NCI-H510A treated with DMSO at 0.1 percent for 48 hours (cell line): ENCODE measurements at places on chromosomes 3 and 15.

- DNase-seq: no peak
Measured at GRCh38 chr3:143951351-143951971, 20.2 kb upstream of the DIPK2A start.

- DNase-seq: no peak
Measured at GRCh38 chr15:74783808-74784175, 1.9 kb downstream of the CSK start.

- no peak for DNase-seq
Measured at GRCh38 chr15:59699810-59700431, 10.8 kb upstream of the BNIP2 start.

- no peak for DNase-seq
Measured at GRCh38 chr15:99454941-99455788, 110.6 kb upstream of the MEF2A start.

DNA sequence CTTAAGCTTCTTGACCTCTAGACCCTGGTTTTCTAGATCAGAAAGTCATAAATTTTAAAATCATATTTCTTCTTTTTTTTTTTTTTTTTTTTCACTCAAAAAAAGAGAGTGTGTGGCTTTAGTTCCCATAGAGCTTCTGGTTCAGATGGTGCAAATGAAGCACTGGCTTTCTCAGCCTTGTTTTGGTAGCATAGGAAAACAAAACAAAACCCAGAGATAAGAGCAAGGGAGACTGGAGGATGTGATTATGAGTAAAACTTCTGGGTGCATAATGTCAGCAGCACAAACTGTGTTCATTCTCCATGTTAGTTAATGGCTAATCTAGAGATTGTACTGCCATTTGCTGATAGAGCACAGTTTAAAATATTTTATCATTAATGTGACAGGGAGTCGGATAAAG lies 55.4 kb downstream of the RARB start:
- no peak for DNase-seq

DNA sequence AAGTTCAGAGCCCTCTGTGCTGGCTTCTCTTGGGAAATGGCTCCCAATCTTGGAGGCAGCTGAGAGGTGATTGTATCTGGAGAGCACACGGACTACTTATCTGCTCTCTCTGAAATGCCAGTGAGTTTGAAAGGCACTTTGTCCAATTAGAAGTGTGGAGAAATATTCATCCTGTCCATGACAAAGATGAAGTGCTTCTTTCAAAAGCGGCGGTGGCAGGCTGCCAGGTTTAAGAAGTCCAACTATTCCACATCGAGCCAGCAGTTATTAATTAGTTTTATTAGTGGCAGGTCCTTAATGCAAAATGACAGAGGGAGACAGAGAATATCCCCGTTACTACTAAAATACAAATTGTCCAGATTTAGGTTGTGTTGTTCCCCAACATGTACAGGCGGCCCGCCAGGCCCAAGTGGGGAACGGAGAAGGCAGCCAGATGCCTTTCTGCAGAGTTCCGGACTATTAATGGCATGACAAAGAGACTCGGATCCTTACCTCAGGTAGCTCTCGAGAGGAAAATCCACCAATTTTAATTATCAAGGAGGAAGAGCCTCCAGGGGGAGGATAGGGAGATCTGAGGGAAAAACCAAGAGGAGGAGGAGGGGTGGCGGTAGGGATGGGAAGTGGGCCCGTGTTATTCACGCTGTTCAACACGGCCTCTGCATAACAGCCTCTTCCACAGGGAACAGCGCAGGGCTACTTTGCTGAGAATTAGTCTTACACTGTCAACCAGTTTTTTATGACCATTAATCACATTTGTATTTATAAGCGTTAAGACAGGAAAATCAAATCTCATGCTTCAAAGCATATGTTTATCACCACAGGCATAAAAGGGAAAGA lies 42.0 kb downstream of the RORA start:
- peak; percentile 48 for DNase-seq

DNA sequence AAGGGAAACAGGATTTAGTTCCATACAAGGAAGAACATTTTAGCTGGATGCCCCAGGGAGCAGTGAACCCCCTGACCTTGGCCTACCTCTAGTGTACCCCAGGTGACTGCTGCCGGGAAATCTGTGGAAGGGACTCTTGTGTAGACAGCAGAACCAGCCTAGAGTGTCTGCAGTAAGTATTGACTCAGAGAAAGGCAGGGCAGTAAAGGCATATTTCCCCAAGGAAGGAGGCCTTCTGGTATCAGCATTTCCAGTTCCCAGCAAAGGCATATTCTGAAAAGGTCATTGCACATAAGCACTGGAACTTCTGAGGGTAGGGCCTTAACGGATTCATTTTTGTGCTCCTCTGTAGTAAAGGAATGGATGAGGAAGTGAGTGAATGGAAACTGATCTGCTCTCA lies 246.2 kb downstream of the FAM43A start:
- DNase-seq: no peak

DNA sequence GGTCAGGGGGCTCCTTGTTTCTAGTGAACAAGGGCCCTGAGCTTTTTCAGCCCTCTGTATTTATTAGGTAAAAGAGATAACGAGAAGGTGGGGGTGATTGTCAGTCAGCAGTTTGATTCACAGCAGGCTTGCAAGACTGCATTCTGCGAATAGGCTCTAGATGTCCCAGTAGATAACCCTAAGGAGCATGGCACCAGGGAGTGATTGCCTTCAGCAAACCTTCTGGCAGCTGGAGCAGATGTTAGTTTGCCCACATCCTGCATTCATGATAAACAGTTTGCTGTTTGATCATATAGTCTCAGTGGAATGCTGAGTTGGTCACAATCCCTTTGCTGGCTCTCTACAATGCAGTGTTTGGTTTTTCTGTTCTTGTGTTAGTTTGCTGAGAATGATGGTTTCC lies 161.3 kb upstream of the GADL1 start:
- no peak for DNase-seq

DNA sequence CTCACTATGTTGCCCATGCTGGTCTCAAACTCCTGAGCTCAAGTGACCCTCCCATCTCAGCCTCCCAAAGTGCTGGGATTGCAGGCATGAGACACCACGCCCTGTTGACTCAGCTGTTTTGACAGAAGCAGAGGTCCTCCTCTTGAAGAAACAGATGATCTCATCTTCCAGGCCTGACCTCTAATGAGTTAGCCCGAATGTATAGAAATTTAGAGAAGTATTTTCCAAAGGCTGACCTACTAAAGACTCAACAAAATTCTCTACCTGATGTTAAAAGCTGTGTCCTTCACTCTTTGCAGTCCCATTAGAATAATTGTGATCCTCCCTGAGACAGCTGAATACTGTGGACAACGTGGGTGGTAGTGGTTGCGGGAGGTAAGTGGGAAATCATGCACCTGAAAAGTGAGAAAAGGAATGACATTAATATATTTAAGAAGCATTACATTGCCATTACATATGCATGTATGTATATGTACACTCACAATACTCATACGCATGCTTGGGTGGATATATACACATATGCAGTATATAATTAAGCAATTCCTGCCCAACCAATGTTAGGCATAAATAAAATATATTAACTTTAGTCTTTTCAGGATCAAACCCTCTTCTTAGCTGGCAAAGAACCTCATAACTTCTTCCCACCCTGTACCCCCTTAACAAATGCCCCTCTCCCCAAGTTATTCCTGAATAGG lies 204.6 kb upstream of the NR2F2 start:
- no peak for DNase-seq

GRCh38 chr3:37953707-37954394 lies 36.7 kb upstream of the VILL start:
- no peak for DNase-seq

GRCh38 chr3:81326245-81326644 lies 435.2 kb downstream of the GBE1 start:
- no peak for DNase-seq

GRCh38 chr3:134988666-134989065 lies 193.6 kb downstream of the EPHB1 start:
- no peak for DNase-seq

DNA sequence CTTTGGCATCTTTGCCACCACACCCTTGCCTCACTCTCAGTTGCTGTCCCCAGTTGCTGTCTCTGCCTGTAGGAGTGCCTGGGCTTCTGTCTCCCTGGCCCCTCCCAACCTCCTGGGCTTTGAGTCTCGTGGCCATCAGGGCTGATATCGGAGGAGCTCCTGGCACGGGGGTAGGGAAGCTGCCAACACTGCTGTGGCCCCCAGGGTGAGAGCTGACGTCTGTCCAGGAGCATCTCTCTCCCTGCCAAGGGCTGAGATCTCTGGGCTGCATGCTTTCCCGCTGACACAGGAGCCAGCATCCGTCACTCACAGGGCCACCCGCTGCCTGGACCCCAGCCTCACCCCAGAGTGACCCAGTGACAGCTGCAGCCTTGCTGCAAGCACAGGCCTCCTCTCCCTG lies 47.4 kb downstream of the EXOG start:
- no peak for DNase-seq

DNA sequence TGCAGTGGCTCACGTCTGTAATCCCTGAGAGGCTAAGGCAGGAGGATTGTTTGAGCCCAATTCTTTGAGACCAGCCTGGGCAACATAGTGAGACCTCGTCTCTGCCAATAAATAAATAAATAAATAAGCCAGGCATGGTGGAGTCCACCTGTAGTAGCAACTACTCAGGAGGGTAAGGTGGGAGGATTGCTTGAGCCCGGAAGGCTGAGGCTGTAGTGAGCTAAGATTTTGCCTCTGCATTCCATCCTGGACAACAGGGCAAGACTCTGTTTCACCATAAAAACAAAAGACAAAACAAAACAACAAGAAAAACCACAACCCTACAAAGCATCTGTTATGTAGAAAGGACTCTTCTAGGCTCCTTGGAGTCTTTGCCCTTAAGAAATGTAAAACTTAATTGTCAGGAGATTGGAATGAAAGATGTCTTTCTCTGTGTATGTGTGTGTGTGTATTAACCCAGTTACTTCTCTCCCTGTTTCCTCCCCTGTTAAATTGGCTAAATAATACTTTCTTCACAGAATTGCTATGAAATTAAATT lies 9.5 kb downstream of the NECTIN3 start:
- no peak for DNase-seq

- no peak for DNase-seq
Measured at GRCh38 chr15:72229076-72229946, 1.7 kb downstream of the PKM start.

GRCh38 chr3:195411836-195412235 lies 31.0 kb downstream of the ACAP2 start:
- no peak for DNase-seq

DNA sequence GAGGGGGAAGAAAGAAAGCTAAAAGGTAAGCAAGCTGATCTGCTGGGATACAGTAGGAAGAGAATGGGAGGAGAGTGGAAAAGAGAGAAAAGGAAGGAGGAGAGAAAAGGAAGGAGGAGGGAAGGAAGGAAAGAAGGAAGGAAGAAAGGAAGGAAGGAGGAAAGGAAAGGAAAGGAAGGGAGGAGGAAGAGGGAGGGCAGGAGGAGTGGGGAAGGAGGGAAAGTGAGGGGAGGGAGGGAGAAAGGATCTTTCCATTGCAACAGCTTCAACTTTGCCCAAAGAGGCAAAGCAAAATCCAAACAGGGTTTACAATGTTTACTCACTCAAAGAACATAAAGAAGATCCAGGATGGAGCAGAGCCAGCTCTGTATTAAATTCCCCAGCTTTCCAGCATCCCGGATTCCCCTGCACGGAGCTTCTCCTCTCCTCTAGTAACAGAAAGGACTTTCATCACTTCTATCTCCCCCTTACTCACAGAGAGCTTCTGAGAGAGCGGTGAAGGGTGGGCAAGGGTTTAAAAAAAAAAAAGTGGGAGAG lies 494.2 kb upstream of the PROK2 start:
- DNase-seq: no peak

GRCh38 chr15:89248584-89248983 lies 4.8 kb downstream of the FANCI start:
- DNase-seq: no peak

GRCh38 chr3:107994181-107994580 lies 96.7 kb downstream of the CD47 start:
- no peak for DNase-seq

DNA sequence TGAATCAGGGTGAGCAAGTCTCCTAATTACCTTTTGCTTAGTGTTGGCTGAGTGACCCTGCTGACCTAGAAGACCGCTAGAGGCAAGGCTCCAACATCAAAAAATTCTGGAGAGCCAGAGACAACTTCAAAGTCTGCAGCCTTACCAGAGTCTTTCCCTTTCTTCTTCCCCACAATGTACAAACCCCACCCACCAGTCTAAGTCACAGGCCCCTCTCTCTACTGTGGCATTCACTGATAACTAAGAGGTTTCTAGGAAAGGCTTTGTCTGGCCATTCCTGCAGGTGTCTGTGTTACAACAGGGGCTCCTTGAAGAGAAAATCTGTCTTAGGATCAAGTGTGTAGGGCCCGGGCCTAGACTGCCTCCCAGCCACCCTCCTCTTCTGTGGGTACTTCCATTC lies 525 bp downstream of the MYH15 start:
- DNase-seq: no peak
